ENCODE measurements at places on chromosomes 16 and 17.

- peaks cover 6% of the 10 kb centered on the region for H3K36me3 ChIP-seq
- no peaks in the 10 kb centered on the region for H3K27me3 ChIP-seq
These were observed 20.7 kb downstream of the LGALS9 start for GRCh38 chr17:27651411-27652345.

GRCh38 chr17:28912281-28912937, 9.5 kb upstream of the DHRS13 start:
- H3K4me3 ChIP-seq: no peak overlapping the region
- no peak for DNase-seq
- H3K36me3 ChIP-seq: peaks cover 80% of the 10 kb centered on the region
- no peak overlapping the region for H3K27ac ChIP-seq

DNA sequence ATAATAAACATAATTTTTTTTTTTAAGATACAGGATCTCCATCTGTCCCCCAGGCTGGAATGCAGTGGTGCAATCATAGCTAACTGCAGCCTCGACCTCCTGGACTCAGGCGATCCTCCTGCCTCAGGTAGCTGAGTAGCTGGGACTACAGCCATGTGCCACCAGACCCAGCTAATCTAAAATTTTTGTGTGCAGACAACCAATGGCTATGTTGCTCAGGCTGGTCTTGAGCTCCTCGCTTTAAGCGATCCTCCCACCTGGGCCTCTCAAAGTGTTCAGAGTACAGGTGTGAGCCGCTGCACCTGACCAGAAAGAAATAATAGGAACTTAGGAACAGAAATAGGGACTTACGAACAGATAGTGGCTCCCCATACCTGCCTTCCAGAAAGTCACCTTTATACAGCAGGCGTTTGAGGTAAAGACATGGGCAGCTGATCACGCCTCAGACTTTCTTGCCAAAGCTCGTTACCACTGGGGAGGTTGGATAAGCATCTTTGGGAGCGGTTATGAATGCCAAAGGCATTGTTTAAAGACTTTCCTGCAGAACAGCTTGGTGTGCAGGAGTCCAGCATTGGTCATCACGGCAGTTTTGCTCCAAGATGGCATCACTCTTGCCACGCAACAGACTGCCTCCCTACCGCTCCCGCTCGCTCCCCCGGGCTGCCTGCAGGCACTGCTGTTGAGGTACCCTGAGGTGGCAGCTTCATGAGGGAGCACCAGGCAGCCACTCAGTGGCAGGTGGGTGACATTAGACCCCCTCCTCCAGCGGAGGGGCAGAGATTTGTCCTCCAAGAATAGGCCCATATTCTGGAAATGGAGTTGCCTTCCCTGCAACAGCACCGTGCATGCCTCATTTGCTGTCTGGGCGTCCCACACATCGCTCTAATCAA, 13.6 kb downstream of the COX4I1 start:
- H3K27me3 ChIP-seq: peaks cover 19% of the 10 kb centered on the region
- no peak for DNase-seq
- H3K4me3 ChIP-seq: no peak overlapping the region

GRCh38 chr16:68235108-68235886, 630 bp downstream of the ESRP2 start:
- DNase-seq: no peak
- no peak overlapping the region for H3K27ac ChIP-seq
- peaks cover 26% of the 10 kb centered on the region for H3K4me1 ChIP-seq
- H3K4me3 ChIP-seq: no peak overlapping the region

- no peak for DNase-seq
- H3K27me3 ChIP-seq: no peaks in the 10 kb centered on the region
- H3K4me1 ChIP-seq: peaks cover 16% of the 10 kb centered on the region
- no peak overlapping the region for H3K4me3 ChIP-seq
- no peak overlapping the region for H3K27ac ChIP-seq
- peaks cover 11% of the 10 kb centered on the region for H3K36me3 ChIP-seq
These were observed 56.4 kb downstream of the LITAF start for GRCh38 chr16:11530171-11530940.

Measured in central memory CD8-positive, alpha-beta T cell (primary cell).